ENCODE measurements at places on chromosomes 7 and 10.
A peak's percentile ranks its signal among the peaks of the same experiment; 100 is the strongest.

DNA sequence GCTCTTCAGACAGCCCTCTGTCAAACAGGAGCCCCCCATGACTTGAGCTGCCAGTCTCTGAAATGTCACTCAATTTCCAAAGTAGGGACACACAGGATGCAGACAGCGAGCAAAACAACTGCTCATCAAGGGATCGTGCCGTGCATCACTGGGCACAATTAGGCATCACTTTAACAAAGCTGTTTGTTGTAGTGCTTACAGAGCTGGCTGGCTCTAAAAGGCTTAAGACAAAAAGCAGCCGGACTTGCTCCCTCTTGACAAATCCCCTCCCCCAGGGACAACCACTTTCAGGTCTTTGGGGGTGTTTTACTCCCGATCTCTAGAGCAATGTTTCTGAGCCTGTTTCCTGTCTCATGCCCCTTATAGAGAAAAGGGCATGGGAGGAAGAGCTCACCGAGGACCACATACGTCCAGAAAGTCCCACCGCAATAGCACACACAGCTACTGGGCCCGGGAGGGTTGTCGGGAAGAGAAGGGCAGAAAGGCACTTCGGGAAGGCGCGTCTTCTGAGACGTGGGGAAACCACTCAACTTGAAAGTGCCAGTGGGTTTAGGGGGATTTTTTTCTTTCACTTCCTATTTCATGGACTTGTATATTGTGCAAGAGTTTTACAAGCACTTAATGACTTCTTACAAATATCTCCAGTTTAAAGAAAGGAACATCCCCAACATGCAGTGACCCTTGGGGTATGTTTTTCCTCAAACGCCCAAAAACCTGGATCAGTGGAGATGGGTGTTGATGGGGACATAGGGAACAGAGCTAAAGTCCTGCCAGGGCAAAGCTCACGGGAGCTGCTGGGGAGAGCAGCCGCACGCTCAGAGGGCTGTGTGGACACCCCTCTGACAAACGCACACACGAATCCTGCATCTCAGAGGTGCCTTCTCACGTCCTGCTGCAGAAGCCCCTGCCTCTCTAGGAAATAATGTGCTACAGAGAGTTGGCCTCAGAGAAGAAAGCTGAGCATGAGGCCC lies 27.1 kb downstream of the LRRC20 start:
- no peak for DNase-seq

- DNase-seq, result no peak
Measured at GRCh38 chr10:131437556-131438475, 126.3 kb upstream of the TCERG1L start.

- DNase-seq, result no peak
Measured at GRCh38 chr10:59285848-59286247, 76.5 kb downstream of the FAM13C start.

GRCh38 chr7:99254390-99254789 lies 18.2 kb upstream of the MYH16 start:
- no peak for DNase-seq

DNA sequence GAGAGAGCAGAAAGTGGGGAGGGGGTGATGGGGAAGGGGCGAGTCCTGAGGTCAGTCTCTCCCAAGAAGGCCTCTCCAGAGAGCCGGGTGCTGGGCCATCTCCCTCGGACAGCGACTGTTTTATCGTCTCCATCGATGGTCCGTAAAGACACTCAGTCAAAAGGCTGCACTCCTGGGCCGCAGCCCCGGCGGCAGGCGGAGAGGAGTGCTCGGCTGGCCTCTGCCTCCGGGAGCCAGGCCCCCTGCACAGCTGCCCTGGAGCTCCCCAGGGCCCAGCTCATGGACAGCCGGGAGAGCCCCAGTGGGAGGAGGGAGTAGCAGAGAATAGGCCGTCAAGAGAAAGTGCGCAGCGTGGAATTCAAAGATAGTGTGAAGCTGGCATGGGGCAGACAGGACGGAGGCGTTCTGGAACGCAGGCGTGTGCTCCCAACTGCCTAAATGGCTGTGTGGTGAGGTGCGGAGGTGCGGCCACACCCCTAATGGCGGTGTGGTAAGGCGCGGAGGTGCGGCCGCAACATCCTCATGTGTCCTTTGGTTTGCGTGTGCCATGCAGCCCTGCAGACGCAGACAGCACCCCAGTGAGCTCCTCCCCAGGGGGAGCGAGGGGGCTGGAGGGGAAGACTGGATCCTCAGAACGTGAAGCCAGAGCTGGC lies 477.5 kb upstream of the FOXK1 start:
- no peak for DNase-seq

GRCh38 chr10:13938950-13939349 lies 352.2 kb downstream of the PRPF18 start:
- DNase-seq, result no peak

DNA sequence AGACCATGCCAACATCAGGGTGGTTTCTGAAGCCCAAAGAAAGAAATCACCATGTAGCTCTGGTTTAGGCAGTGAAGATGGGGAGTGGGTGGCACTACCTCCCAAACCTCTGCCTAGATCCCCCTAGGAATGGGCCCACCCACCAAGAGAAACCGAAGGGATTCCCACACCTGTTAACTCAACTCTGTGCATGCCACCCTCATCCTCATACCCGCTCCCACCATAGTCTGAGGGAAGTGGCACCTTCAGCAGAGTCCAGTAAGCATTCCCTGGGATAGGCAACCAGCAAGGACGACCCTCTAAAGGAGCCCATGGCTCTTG lies 1.7 kb upstream of the PLXNA4 start:
- DNase-seq, result no peak

GRCh38 chr7:105180002-105180401 lies 166.0 kb downstream of the KMT2E start:
- DNase-seq, result no peak

GRCh38 chr10:94129393-94130130 lies 135.8 kb downstream of the PLCE1 start:
- DNase-seq, result no peak

- peak; percentile 72 for DNase-seq
Measured at GRCh38 chr10:43409385-43410109, 561 bp upstream of the HNRNPF start.

DNA sequence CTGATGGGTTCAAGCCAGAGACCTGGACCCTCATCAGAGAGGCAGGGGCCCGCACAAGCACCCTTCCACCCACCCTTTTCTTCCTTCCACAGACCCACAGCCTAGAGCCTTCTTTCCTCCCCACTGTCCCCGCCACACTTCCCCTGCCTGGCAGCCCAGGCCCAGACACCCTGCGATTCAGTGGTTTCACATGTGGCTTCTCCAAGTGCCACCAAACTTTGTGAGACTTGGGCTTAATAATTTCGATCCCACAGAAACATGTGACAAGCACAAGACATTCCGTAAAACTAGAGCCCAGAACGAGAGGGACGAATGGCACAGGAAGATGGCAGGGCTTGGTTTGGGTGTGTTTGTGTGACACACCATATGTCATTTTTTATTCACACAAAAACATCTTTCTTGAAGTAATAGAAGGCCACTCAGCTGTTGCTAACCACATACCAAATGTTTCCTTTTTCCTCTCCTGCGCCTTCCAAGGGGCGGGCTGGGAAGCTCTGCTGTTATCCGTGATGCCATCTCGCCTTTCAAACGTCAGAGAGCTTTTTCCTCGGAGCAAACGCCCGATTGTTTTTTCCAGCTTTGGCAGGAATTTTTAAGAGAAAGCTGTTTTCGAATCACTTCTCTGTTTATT lies 162.9 kb downstream of the GRK5 start:
- no peak for DNase-seq

- no peak for DNase-seq
Measured at GRCh38 chr7:67484244-67484751, 487.7 kb downstream of the TYW1 start.

GRCh38 chr7:55477781-55478374 lies 94.4 kb downstream of the VOPP1 start:
- peak; percentile 3 for DNase-seq

- no peak for DNase-seq
Measured at GRCh38 chr10:7168414-7168813, 242.4 kb downstream of the SFMBT2 start.

GRCh38 chr10:69065406-69066361 lies 22.2 kb upstream of the SRGN start:
- DNase-seq, result no peak

- DNase-seq, result no peak
Measured at GRCh38 chr10:132448248-132448731, 51.3 kb downstream of the PWWP2B start.

DNA sequence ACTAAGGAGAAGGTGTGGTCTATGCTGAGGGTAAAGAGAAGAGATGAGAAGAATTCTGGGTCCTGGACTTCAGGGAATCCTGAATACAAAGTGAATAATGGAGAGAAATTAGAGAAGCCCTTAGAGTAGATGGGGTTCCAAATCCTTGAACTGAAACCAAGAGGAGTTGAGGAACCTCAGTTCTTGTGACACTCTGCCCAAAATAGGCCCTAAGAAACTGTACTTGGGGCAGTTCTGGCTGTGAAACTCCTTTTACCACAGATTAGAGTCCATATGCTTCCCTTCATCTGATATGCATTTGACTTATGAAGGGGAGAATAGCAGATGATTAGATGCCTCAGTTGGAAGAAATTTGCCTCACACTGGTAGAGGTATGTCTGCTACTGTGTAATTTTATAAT lies 19.0 kb downstream of the TES start:
- no peak for DNase-seq

GRCh38 chr7:45055594-45056219 lies 33.1 kb downstream of the NACAD start:
- no peak for DNase-seq

DNA sequence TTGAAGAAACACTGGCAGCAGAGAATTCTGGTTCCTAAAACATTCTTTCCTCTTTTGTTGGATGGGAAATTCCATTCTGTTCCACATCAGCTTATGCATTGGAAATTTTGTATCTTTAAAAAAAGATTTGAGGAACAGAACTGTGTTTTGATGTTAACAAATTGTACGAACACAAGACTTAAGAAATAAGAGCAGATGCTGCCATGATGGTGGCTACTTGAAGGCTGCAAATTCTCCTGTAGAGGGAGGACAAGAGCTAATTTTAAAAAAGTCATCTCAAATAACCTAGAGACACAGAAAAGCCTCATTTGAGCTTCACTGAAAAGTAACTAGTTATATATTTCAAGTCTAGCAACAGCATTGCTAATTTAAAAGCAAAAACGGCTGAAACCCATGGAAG lies 29.8 kb downstream of the NDUFB2 start:
- no peak for DNase-seq

GRCh38 chr7:43787771-43788170 lies 29.3 kb downstream of the BLVRA start:
- no peak for DNase-seq

- no peak for DNase-seq
Measured at GRCh38 chr7:72217151-72217550, 195.0 kb downstream of the CALN1 start.

DNA sequence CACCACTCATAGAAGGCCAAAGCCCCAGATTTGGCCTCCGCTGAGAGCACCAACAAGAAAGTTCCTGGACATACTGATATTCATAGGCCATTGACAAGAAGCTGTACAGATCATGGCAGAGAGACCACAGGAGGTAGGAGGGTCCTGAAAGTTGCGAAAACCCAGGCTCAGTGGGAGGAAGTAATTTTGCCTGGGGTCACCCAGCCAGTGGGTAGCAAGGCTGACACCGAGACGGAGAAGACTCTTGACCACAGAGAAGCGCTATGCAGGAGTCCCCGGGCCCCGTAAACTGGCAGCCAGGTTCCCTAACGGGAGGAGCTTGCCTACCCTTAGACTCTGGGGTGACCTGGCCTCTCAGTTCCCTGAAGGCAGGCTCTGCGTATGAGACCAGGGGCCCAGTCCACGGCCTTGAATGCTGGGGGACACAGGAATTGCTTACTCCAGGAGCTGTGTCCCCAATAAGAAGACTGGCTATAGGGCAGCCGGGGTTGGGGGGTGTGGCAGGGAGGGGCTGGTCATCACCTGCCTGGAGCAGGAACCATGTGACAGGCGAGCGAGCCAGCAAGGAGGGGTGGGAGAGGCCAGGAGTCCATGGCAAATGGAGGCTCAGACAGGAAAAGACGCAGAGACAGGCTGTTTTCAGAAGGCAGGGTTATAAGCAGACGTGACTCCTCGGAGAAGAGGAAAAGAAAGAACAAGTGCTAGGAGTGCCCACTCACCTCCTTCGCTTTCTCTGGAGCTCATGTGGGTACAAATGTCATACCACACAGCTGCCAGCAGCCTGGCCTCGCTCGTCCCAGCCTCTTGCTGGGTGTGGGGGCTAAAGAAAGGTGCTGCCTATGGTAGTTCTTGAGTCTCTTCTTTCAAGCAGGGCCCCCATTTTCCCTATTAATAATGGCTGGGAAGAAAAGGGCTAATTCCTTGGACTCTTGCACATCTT lies 24.6 kb upstream of the NPFFR1 start:
- DNase-seq, result no peak

- DNase-seq, result no peak
Measured at GRCh38 chr7:4712281-4713182, 30.4 kb downstream of the FOXK1 start.

DNA sequence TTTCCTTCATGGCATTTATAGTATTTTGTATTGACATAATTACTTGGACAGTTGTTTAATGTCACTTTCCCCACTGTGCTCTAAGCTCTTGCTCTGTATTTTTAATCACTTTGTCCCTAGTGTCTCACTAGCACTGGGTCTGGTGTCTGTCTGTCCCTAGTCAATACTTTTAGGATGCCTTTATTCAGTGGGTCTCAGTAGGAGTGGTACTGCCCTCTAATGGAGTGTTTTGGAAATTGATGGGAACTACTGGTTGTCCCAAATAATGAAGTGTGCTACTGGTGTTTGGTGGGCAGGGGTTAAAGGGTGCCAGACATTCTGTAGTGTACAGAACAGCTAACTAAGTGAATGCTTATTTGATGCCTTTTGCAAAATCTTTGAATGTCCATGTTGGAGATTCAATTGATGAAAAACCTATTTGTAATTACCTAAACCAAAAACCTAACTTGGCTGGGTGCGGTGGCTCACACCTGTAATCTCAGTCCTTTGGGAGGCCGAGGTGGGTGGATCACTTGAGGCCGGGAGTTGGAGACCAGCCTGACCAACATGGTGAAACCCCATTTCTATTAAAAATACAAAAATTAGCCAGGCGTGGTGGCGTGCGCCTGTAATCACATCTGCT lies 33.3 kb downstream of the CDK14 start:
- no peak for DNase-seq

DNA sequence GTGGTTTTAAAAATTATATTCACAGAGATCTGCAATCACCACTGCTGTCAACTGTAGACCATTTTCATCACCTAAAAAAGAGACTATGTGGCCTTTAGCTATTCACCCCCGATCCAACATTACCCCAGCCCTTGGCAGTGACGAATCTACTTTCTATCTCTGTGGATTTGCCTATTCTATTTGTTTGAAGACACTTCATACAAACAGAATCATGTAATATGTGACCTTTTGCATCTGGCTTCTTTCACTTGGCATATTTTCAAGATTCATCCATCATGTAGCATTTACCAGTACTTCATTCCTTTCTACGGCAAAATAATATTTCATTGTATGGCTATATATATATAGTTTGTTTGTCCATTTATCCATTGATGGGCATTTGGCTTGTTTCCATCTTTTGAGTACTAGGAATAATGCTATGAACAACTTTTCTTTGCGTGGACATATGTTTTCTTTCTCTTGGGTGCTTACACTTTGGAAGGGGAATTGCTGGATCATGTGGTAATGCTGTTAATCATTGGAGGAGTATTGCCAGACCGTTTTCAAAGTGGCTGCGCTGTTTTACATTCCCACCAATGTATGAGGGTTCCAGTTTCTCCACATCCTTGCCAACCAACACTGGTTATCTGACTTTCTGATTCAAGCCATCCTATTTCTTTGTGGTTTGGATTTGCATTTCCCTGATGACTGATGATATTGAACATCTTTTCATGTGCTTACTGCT lies 22.3 kb downstream of the ADAMTS14 start:
- no peak for DNase-seq

Data from activated T-helper 2 cell treated with anti-CD3 and anti-CD28 coated beads, Interferon-gamma antibody, Interleukin-2, Interleukin-4, amounts not matched to agents 10 μg/mL and 5 μg/mL and 100 μg/mL, durations not matched to agents 14 hours and 24 hours and 36 hours (primary cell).